ENCODE measurements at places on chromosomes 7 and 10. TPM values are rescaled to one million over a fixed set of nuclear protein-coding genes. Genes with fewer than 3 reads are reported as not detected.

GRCh38 chr10:76738991-76739390 is 898.6 kb downstream of the KCNMA1 start:
- DNase-seq = no peak
- H3K4me1 ChIP-seq = no peaks in the 10 kb centered on the region
- H3K27ac ChIP-seq = no peak overlapping the region
- no peak overlapping the region for H3K4me3 ChIP-seq

- no peak for DNase-seq
- peaks cover 10% of the 10 kb centered on the region for H3K4me1 ChIP-seq
Measured at GRCh38 chr10:30806850-30807249, 177.3 kb upstream of the LYZL2 start.

GRCh38 chr10:36526033-36526432 is 599.4 kb upstream of the ANKRD30A start:
- H3K4me1 ChIP-seq = no peaks in the 10 kb centered on the region
- H3K36me3 ChIP-seq = no peaks in the 10 kb centered on the region
- DNase-seq = no peak

- H3K27ac ChIP-seq = no peak overlapping the region
- no peak overlapping the region for H3K4me3 ChIP-seq
- H3K36me3 ChIP-seq = no peaks in the 10 kb centered on the region
Measured at GRCh38 chr10:30968711-30969110, 63.0 kb downstream of the ZNF438 start.

- H3K27me3 ChIP-seq = peaks cover 4% of the 10 kb centered on the region
- no peaks in the 10 kb centered on the region for H3K36me3 ChIP-seq
- H3K4me1 ChIP-seq = no peaks in the 10 kb centered on the region
- DNase-seq = no peak
- no peak overlapping the region for H3K4me3 ChIP-seq
- H3K27ac ChIP-seq = no peak overlapping the region
Measured at GRCh38 chr10:116331815-116332214, 7.6 kb downstream of the CCDC172 start.

- H3K27ac ChIP-seq = peak overlapping the region; percentile 11
- DNase-seq = no peak
- H3K4me3 ChIP-seq = no peak overlapping the region
- no peaks in the 10 kb centered on the region for H3K27me3 ChIP-seq
- no peaks in the 10 kb centered on the region for H3K4me1 ChIP-seq
- H3K36me3 ChIP-seq = no peaks in the 10 kb centered on the region
Measured at GRCh38 chr10:69880301-69881081, 78.8 kb downstream of the COL13A1 start.

- H3K27me3 ChIP-seq = no peaks in the 10 kb centered on the region
- DNase-seq = no peak
- H3K36me3 ChIP-seq = no peaks in the 10 kb centered on the region
- H3K4me3 ChIP-seq = no peak overlapping the region
- H3K4me1 ChIP-seq = no peaks in the 10 kb centered on the region
Measured at GRCh38 chr10:31721096-31721495, 207.5 kb downstream of the ARHGAP12 start.

- no peak overlapping the region for H3K27ac ChIP-seq
- no peaks in the 10 kb centered on the region for H3K27me3 ChIP-seq
- H3K36me3 ChIP-seq = no peaks in the 10 kb centered on the region
- H3K4me1 ChIP-seq = peaks cover 16% of the 10 kb centered on the region
- DNase-seq = no peak
Measured at GRCh38 chr10:6399231-6399741, 180.8 kb downstream of the PRKCQ start.

DNA sequence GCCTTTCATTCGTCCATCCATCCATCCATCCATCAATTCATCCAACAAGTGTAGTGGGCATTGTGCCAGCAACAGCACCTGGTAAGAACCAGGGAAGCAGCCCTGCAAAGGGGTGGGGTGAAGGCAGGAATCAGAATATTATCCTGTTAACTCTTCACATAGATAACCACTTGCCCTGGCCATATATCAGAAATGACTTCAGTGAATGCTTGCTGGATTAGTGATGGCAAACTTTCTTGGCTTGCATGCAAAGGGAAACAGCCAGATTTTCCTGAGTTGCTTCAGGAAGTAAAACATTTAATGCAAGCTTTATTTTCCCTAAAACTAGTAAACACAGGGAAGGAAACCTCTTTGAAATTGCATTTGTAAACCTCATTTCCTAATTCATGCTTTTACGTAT is 743 bp downstream of the OR2A5 start:
- no peaks in the 10 kb centered on the region for H3K4me1 ChIP-seq
- H3K36me3 ChIP-seq = no peaks in the 10 kb centered on the region
- no peak overlapping the region for H3K27ac ChIP-seq
- no peak overlapping the region for H3K4me3 ChIP-seq

Gene SH2D4B
- 0.43 TPM for total RNA-seq

Gene ICA1
- 27.0 TPM for total RNA-seq

Gene CNPY4
- total RNA-seq = 9.8 TPM

Gene EFCAB10
- total RNA-seq = 1.6 TPM

Gene NPY
- not detected for total RNA-seq

Gene GATA3
- 3.2 TPM for total RNA-seq

Gene BICC1
- total RNA-seq = 9.2 TPM

Gene FANK1
- 2.6 TPM for total RNA-seq

Gene FAM25C
- not detected for total RNA-seq

Measured in upper lobe of right lung (tissue), 1 donor.